ENCODE measurements at places on chromosomes 4 and X. TPM values are rescaled to one million over a fixed set of nuclear protein-coding genes. Genes with fewer than 3 reads are reported as not detected.

The WNK3 gene
- total RNA-seq: 2.3 TPM

The SSX4 gene
- not detected for total RNA-seq

The DOK7 gene
- total RNA-seq: 0.25 TPM

The AFF1 gene
- 184 TPM for total RNA-seq

The LDOC1 gene
- 10.2 TPM for total RNA-seq

The ELF4 gene
- total RNA-seq: 6.3 TPM

The HS3ST1 gene
- total RNA-seq: 2.7 TPM

The XG gene
- 0.92 TPM for total RNA-seq

The KLB gene
- 0.20 TPM for total RNA-seq

The DDX53 gene
- not detected for total RNA-seq

The CT45A9 gene
- not detected for total RNA-seq

The HELT gene
- total RNA-seq: not detected

The USP51 gene
- 7.6 TPM for total RNA-seq

The IRS4 gene
- 11.9 TPM for total RNA-seq

The PCYT1B gene
- not detected for total RNA-seq

- DNase-seq: no peak
Measured at GRCh38 chrX:19373351-19373891, 29.7 kb downstream of the PDHA1 start.

- DNase-seq: no peak
Measured at GRCh38 chr4:77176640-77177039, 19.6 kb downstream of the CCNG2 start.

GRCh38 chrX:54817220-54817820, 9.8 kb downstream of the MAGED2 start:
- no peak for DNase-seq

- peak; percentile 63 for DNase-seq
Measured at GRCh38 chr4:148444296-148445070, 2.3 kb upstream of the NR3C2 start.

GRCh38 chr4:130293692-130294091, 1197.7 kb downstream of the C4orf33 start:
- no peak for DNase-seq

DNA sequence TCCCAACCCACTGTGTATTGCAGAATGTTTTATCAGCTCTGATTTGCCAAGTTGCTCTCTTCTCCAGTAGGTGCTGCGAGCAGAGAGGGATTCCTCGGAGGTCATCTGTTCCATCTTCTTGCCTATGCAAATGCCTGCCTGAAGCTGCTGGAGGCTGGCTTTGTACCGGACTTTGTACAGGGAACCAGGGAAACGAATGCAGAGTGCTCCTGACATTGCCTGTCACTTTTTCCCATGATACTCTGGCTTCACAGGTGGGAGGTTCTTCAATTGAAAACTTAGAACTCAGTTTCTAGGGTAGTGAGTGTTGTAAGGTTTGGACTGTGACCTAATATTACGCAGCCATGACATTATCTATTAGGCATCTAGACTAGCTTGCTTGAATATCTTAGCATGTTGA, 24.9 kb downstream of the AR start:
- no peak for DNase-seq

DNA sequence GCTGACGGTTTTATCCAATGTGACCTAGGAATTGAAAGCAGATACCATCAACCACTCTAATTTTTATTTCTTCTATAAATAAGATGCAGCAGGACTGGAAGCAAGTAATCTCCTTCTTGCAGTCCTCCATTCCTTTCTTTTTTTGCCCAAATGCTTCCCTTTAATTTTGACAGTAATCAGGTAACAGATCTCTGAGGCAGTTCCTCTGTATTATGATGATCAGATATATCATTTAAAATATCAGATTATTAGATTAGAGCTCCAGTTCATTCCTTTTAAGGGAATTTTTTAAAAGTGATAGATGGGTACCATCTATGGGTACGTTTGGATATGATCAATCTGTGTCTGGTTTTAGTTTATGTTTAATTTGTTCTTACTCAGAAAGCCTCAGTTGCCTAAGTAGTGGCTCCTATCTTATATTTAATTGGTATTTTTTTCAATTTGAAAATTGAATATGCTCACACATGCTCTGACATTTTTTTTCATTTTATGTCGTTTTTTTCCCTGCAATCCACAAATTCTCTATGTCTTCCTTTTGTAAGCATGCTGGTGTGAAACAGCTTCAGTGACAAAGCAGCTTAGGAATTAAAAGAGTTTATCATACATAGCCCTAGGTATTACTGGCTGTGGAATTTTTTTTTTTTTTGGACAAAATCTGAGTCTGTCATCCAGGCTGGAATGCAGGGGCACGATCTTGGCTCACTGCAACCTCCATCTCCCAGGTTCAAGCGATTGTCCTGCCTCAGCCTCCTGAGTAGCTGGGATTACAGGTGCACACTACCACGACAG, 73.7 kb upstream of the ANK2 start:
- DNase-seq: no peak

DNA sequence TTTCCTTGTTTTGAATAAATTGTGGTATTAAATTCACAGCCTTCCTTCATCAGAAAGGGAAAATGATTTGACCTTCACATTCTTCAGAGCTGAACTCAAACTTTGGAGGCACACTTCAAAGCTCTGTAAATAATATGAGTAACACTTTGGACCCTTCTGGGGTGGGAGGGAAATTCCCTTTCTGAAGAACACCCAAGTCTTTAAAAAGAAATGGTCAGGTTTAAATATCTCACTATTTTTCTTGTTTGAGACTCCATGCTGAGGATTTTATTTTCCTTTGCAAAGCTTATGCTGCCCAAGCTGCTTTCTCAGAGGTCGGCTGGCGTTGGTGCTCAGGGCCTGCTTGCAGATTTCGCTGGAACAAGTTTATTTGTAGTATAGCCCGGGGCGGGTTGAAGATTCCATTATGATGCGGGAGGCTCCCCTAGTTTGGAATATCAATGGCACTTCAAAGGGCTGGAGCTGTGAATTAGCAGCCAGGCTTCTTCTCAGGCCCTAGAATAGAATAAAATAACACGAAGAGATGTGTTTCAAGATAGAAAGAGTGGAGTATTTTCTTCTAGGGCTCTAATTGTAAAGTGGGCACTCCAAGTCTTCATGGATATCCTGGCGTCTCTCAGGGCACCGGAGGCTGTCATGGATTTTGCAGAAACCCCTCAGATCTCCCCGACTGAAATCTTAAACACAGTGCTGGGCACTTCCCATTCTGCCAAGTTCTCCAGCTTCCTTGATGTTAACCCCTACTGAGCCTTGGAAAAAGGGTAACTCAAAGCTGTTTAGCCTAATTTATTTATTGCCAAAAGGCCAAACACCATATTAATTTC, 315.6 kb downstream of the GPAT3 start:
- no peak for DNase-seq

DNA sequence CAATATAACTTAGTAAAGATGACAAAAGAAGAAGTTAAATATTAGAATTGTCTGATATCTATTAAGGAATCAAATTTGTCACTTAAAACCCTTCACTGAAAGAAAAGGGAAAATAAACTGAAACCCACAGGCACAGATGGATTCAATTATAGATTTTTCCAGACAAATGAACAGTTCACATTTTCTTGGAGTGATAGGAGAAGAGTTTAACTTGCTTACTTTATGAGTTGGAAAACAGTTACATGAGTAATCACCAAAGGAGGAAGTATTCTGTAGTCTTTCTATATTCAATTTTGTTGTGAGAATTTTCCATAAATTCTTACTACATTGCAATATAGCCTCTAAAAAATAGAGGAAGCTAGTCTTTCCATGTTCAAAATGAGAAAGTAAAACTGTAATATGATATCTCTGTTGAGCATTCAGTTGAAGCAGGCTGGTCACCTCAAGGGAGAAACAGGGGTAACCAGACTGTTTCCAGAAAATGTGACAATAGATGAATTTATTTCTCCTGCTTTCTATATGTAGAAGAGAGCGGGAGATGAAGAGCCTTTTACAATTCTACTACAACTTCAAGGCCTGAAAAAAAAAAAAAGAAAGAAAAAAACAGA, 330.3 kb upstream of the EPHA5 start:
- DNase-seq: no peak

DNA sequence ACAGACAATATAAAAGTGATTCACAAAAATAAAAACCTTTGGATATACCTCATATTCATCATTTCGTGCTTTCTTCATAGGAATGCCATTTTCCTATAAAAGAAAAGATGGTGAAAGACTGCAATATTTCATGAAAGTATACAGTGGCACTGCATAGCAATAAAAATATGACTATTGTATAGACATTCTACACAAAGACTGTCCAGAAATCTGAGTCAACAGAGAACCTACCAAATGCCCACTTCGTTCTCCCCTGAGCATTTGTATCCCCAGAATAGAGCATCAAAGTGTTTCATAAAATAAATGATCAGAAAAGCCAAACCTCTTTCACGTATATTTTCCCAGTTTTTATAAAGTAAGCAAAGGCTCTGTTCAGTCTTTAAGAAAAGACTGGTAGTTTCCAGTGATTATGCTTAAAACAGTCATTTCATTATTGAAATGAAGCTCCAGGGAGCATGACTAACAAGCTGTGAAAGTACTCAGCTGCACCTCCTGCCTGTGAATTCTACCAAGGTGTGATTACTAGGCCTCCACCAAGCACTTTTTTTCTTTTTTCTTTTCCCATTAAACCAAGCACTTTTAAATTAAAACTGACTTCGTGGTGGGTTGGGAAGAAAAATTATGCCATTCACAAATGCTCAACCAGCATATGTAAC, 20.2 kb downstream of the PPA2 start:
- DNase-seq: no peak

- DNase-seq: no peak
Measured at GRCh38 chrX:68719904-68720614, 72.6 kb downstream of the STARD8 start.

DNA sequence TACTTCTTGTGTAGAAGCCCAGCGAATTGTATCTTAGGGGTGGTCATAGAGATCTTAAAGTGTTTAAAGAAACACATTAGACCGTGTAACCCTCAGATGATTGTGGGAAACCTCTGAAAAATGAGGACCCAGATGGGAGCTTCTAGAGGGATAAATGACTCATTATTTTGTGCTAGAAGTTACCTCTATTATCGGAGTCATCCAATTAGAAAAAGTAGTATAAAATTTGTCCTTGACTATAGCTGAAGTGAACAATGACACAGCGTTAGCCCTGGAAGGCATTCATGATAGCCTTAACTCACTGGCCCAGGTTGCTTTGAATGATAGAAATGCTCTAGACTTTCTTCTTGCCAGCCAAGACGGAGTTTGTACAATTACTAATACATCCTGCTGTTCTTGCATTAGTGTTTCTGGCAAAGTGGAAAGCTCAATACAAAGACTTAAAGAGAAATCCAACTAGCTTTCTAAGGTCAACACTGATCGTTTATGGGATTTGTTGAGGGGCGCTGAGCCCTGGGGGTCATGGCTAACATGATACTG, 178.9 kb upstream of the VEGFC start:
- DNase-seq: no peak

DNA sequence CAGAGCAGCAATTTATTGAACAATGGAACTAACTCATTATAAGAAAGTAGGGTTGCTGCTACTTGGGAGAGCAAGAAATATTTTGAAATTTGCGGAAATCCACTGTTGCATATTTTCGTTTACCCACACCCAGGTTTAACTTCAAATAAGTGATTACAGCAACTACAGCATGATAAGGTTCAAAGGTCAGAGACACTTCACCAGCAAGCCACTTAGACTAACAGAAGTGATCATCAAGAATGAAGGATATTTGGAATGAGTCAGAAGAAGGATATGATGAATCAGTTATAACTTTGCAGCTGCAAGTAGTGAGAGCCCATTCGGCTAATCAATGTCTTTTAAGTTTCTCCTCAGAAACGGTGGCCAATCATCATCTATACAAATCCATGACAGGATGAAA, 199.3 kb downstream of the TMA16 start:
- DNase-seq: no peak

GRCh38 chrX:17713288-17713687, 24.0 kb upstream of the SCML1 start:
- no peak for DNase-seq

- peak; percentile 3 for DNase-seq
Measured at GRCh38 chr4:137307806-137308205, 224.5 kb downstream of the PCDH18 start.

DNA sequence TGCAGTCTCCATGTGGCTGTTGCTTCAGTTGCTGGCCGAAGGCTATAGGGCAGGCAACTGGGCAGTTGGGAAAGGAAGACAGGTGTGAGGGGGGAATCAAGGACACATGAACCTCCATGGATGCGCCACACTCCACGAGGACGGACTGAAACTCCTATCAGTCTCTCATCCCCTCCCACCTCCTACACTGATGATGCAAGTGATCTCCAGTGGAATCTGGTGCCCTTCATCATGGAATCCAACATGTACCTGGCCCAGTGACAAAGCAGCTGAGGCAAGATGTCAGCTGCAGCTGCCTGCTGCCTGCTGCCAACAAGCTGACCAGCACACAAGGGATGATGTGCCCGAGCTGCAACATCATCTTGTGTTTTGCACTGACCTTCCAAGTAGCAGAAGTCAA, 26.0 kb upstream of the MGST2 start:
- no peak for DNase-seq

DNA sequence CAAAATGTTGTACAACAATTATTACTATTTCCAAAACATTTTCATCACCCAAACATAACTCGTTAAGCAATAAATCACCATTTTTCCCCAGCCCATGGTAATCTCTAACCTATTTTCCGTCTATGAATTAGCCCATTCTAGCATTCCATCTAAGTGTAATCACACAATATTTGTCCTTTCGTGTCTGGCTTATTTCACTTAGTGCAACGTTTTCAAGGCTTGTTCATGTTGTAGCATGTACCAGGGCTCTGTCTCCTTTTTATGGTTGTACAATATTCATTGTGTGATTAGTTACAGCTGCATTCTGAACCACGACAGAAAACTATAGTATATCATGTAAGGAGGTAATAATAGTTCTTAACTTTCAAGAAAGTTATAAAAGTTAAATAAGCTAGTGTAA, 656.0 kb upstream of the HS3ST1 start:
- no peak for DNase-seq

DNA sequence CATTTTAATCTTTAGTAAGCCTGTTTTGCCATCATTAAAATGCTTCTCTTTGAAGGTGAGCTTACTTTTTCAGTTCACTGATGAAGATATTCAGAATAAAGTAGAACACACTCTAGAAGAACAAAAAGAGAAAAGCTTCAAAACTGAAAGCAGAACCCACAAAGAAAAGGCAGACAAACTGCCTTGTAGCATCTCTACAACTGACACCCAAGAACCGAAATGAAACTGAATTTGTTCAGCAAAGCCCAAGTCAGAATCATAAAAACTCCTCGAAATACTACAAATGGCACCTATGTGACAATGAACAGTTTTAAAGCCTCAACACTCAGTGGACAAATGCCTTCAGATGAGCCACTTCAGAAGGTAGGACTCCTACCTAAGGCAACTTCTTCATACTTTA, 83.6 kb downstream of the MAML3 start:
- no peak for DNase-seq

- no peak for DNase-seq
Measured at GRCh38 chr4:170741856-170742255, 652.1 kb upstream of the AADAT start.

- DNase-seq: no peak
Measured at GRCh38 chrX:82626978-82627377, 881.1 kb upstream of the POU3F4 start.

GRCh38 chr4:8911316-8912088, 39.9 kb upstream of the HMX1 start:
- DNase-seq: no peak
